Nephron progenitor cell (in vitro differentiated cells): ENCODE measurements at places on chromosomes 6 and 20.
A peak's percentile ranks its signal among the peaks of the same experiment; 100 is the strongest.

DNA sequence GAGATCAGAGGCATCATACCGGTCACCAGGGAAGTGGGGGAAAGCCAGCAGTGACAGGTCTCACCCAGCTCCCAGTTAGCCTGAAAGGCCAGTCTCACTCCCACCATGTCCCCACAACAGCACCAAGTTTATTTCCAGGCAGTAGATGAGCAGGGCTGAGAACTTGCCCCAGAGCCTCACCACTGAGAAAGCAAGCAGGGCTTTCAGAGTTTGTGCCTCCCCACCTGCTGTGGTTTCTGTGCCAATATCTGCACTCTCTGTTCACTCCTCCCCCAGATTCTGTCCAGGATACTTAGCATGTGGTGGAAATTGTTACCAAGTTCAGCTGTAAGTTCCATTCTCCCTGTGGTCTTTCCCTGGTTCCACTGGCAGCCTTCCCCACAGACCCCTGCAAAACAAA, 255.0 kb upstream of the HTR1E start:
- DNase-seq = no peak

GRCh38 chr20:34528921-34529297, 12.7 kb downstream of the DYNLRB1 start:
- DNase-seq = no peak

- DNase-seq = peak; percentile 42
Observed at GRCh38 chr6:32947552-32948465, 5.1 kb downstream of the HLA-DMA start.

DNA sequence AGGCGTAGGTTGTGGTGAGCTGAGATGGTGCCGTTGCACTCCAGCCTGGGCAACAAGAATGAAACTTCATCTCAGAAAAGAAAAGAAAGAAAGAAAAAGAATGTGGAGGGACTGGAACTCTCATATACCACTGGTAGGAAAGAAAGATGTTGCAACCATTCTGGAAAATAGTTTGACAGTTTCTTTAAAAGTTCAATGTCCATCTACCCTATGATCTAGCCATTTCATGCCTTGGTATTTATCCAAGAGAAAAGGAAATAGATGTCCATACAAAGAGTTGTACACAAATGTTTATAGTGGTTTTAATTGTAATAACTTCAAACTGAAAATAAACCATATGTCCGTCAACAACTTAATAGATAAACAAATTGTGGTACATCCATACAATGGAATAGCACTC, 190.1 kb upstream of the ZNF217 start:
- no peak for DNase-seq

DNA sequence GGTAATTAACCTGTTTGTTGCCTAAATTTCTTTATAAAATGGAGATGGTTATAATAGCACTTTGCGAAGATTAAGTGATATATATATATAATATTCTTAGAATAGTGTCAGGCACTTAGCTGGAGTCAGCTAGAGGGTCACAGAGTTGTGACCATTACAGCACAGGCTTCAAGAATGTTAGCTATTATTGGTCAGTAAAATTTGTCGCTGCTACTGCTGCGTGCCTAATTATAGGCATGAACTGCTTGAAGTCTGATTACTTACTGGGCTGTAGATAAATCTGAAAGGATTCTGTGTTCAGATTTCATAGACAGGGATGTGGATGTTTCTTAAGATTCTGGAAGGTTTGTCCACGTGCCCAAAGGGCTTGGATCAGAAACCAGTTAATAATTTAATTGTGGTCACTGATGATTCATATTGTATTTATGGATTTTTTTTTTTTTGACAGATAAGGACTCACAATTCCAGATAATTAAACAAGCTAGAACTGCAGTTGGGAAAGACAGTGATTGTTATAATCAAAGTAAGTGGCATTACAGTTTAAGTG, 4.7 kb downstream of the SNRNP48 start:
- DNase-seq = no peak

GRCh38 chr20:63265891-63266515, 6.6 kb upstream of the ARFGAP1 start:
- DNase-seq = no peak

DNA sequence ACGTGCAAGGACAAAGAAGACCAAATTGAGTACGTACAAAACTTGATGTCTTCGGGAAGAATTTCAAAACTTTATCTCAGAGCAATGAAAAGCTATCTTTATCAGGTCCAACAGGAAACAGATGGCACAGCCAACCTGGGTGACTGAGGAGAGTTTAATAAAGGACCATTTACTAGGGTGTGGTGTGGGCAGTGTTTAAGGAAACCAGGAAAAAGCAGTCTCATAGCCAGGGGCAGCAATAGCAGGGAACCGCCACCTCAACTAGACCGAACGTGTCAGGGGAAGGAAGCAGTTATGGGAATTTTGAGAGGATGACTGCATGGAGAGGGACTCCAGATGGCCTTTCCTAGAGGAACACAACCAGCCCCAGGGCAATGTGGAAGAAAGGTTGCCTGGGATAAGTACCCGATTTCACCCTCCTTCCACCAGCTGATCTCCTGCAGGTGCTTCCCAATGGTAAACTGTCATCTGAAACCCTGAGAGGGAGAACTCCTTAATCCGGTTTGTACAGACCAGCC, 15.2 kb upstream of the TAAR5 start:
- DNase-seq = no peak

DNA sequence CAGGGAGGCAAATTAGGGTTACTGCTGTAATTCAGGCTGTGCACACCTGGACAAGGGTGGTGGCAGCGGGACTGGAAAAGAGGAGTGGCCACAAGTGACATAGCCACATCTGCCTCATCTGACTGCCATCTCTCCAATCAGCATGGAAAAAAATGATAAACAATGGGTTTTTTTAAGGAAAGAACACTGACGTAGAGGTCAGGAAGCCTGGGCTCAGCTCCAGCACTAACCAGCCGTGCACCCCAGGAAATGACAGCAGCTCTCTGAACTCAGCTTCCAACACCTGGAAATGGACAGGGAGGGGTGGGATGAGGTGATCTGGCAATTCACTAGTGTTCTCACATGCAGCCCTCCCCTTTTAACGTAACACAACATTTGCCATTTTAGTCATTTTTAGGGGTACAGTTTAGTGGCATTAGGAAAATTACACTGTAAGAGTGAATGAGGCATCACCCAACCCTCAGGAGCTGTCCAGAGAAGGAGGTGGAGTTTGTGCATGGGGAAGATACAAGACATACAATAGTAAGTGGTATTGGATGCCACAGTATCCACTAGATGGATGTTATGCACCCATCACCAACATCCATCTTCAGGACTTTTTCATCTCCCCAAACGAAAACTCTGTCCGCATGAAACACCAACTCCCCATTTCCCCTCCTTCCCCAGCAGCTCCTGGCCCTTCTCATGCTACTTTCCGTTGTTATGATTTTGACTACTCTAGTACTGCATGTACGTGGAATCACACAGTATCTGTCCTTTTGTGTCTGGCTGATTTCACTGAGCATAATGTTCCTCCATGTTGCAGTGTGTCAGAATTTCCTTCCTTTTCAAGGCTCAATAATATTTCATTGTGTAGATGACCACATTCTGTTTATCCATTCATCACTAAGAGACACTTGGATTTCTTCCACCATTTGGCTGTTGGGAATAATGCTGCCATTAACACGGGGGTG, 215.5 kb upstream of the ECI2 start:
- DNase-seq = no peak

DNA sequence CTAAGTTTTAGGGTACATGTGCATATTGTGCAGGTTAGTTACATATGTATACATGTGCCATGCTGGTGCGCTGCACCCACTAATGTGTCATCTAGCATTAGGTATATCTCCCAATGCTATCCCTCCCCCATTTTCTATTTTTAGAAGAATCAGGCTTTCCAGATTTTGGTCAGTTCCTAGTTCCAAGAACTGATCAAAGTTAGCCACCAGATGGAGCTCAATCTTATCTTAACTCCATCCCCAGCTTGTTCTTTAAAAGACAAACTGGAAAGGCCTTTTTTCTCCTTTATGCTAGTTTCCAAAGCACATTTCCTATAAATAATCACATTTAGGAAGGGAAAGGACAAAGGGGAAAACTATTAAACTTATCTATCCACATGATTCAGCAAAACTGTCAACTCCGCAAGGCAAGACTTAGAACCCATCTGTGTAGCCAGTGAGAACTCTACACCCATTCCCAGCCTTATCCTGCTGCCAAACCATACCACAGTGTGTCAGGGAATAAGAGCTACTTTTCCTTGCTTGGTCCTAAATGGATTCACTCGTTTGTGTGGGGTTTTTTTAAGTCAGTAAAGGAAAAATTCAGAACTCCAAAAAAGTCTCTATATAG, 22.8 kb upstream of the KHDC1 start:
- DNase-seq = no peak

GRCh38 chr6:160382946-160383345, 34.8 kb downstream of the SLC22A3 start:
- no peak for DNase-seq

DNA sequence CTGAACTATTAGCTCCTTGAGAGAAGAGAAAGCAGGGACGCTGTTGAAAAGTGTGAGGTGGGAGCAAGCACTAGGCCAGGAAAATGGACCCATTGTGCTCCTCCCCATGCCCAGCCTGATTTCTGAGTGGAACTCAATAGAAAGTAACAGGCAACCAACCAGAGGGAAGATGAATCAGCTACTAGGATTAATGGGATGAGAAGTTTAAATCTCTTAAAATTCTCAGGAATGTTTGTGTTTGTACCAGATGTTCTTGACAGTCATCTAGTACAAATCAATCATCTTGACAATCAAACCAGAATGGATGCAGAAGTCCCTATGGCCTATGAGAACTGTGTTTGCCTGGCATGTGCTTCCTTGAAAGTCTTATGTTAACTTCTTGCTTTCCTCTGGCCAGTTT, 48.9 kb downstream of the HDDC2 start:
- no peak for DNase-seq

DNA sequence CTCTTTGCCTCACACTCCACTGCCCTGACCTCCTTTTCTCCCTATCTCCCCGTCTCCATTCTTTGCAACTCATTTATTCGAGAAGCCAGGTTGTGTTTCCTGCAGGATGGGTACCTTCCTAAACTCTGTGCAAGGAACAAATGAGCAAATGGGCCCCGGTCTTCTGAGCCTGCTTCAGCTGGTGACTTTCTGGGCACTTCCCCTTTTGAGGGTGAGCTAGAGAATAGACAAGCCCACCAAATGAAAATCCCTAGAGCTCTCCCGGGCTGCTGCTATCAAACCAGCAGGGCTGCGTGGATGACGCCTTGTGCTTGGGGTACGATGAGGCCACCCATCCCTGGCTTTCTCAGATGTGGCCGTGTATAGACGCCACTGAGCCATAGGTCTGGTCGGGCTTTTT, 91.0 kb upstream of the FOXA2 start:
- no peak for DNase-seq

DNA sequence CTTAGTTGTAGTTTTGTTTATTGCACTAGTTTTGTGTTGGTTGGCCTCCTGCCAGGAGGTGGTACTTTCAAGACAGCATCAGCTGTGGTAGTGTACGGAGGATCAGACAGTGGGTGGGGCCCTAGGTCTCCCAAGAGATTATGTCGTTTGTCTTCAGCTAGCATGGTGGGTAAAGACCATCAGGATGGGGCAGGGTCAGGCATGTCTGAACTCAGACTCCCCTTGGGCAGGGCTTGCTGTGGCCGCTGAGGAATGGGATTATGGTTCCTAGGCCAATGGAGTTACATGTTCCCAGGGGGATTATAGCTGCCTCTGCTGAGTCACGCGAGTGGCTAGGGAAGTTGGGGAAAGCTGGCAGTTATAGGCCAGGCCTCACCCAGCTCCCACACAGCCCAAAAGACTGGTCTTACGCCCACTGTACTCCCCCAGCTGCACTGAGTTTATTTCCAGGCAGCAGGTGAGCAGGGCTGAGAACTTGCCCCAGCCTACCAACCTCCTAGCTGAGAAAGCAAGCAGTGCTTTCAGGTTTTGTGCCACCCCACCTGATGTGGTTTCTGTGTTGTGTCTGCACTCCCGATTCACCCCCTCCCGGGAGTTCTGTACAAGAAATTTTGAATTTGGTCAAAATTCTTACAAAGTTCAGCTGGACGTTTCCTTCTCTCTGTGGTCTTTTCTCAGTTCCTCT, 24.7 kb downstream of the ZSCAN31 start:
- no peak for DNase-seq

GRCh38 chr6:37407948-37408347, 25.1 kb upstream of the CMTR1 start:
- DNase-seq = no peak

- no peak for DNase-seq
Observed at GRCh38 chr6:144688713-144689112, 403.6 kb downstream of the UTRN start.

- DNase-seq = no peak
Observed at GRCh38 chr20:9389346-9389745, 125.0 kb upstream of the LAMP5 start.

DNA sequence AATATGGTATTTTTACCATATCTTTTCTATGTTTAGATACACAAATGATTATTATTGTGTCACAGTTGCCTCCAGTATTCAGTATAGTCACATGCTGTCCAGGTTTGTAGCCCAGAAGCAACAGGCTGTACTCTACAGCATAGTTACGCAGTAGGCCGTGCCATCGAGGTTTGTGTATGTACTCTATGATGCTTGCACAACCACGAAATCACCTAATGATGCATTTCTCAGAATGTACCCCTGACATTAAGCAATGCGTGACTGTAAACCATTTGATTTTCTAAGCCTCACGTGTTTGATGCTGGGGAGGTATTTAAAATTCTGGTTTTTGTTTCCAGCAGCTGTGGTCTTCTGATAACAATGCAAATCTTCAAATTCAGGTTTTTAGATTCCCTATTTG, 207.6 kb downstream of the UST start:
- no peak for DNase-seq

- DNase-seq = no peak
Observed at GRCh38 chr20:16922834-16923233, 174.7 kb downstream of the OTOR start.

DNA sequence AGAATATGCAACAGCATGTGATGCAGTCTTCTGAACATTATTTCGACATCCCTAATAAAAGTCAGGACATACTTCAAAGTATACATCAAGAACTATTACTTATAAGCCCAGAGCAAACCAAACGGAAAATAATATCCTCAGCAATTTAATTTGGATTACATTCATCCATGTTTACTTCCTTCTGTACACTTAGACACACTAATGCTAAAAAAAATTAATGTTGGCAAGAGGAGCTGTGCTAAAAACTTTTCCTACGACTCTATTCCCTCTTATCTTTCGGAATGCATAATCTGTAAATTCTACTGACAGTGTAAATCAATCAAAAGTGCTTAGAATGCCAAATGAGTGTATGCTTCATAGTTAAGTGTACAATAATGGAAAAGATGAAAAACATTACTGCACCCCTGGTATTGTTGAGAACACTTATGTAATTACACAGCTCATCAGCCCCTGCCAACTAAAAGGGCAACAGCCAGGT, 301.2 kb upstream of the HSF2 start:
- DNase-seq = no peak
